Right renal cortex interstitium (tissue), 3 donors: ENCODE measurements at places on chromosomes 4 and X.

GRCh38 chr4:146338512-146338911, 124.2 kb downstream of the REELD1 start:
- no peak for DNase-seq

GRCh38 chrX:153580700-153581386, 18.1 kb downstream of the CCNQ start:
- DNase-seq: no peak

DNA sequence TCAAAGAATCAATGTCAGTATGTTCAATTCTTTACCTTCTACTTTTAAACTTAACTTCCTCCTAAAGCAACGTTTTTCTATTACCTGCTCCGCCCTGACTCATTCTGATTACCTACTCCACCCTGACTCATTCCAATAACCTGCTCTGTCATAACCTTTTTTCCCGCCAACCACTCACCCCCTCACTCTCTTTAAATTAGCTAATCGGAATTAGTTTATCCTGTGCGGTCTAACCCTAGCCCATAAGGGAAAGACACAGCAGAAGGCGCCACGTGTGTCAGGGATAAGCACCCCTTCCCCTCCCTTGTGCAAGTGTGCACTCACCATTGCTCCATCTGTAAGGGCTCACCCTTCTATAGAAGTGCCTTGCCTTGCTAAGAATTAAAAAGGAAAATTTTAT, 64.4 kb downstream of the EIF4E start:
- DNase-seq: no peak

- DNase-seq: no peak
Measured at GRCh38 chrX:12978205-12979025, 3.5 kb downstream of the TMSB4X start.

DNA sequence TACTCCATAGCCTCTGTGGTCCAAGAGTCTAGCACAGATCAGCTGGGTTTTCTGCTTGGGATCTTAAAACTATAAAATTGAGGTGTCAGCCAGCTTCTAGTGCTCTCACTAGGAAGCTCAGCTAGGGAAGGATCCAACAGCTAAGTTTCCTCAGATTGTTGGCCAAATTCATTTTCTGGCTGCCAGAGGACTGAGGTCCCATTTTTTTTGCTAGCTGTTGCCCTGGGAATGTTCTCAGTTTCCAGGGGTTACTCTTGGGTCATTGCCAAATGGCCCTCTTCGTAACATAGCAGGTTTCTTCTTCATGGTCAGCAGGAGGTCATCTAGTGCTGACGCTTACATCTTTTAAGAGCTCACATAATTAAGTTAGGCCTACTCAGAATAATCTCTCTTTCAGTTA, 2178.2 kb downstream of the ARAP2 start:
- DNase-seq: no peak

- DNase-seq: no peak
Measured at GRCh38 chr4:168815379-168816345, 194.4 kb downstream of the CBR4 start.

GRCh38 chr4:36891971-36892370, 352.6 kb upstream of the NWD2 start:
- DNase-seq: no peak

GRCh38 chr4:12897954-12898353, 586.2 kb downstream of the RAB28 start:
- no peak for DNase-seq

- no peak for DNase-seq
Measured at GRCh38 chr4:164509951-164510350, 244.0 kb upstream of the SMIM31 start.

GRCh38 chrX:28693101-28693500, 105.9 kb downstream of the IL1RAPL1 start:
- DNase-seq: no peak

- no peak for DNase-seq
Measured at GRCh38 chr4:108763226-108763593, 357 bp upstream of the ETNPPL start.

- DNase-seq: no peak
Measured at GRCh38 chrX:99117011-99117410, 1293.1 kb downstream of the PCDH19 start.

DNA sequence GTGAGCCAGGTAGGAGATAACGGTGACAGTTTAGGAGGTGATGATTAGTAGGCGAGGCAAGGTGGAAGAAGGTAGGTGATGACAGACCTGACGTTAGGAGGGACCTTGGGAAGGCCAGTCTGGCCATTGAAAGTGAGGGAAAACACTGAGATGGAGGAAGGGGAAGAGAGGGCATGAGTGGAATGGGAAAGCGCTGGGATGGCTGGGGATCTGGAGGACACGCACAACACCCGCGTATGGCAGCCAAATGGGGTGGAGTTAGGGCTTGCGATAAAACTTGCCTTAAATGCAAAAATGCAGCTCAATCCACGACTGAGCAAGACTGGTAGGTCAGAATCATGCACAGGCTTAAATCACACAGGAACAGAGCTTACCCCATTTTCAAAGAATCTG, 605 bp upstream of the CDKL2 start:
- DNase-seq: no peak

DNA sequence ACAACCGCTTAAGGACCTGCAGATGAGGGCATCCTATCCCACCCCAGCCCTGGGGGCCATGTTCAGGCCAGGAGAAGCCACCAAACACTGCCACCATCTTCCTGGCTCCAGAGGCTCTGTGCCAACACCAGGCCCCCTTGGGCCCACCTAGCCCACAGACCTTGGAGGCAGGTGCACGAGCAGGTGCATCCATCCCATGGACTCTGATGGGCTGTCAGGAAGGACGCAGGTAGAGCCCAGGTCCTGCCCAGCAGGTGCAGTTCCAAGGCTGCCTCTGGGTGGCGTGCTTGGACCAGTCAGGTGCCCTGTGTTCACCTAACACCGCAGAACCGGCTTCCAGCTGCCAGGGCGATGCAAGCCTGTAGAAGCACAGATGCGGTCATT, 22.8 kb upstream of the PDE6B start:
- peak; percentile 49 for DNase-seq

- peak; percentile 88 for DNase-seq
Measured at GRCh38 chr4:133148690-133149363, at the start of gene PCDH10. PCDH10 (plus strand) TSS chr4:133149294; CDS start chr4:133150141, 847 bp downstream.

DNA sequence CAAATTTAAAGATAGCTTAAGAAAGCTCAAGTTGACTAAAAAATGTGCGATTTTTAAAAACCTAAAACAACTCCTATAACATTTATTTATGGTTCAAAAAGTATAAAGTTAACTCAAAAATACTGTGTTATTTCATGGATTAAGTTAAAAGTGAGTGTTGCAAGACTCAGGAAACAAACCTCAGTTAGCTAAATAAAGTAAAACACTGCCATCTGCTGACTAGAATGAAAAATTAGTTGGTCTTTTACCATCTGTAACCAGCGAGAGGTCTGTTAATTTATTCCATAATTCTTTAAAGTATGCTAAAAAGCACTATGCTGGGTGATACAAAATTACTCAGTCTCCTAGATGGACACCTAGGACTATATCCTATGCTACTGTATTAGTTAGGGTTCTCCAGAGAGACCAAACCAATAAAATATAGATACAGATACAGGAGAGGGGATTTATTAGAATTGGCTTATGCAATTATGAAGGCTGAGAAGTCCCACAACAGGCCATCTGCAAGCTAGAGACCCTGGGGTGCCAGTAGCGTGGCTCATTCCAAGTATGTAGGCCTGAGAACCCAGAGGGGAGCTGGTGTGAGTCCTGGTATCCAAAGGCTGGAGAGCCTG, 4.9 kb upstream of the WDFY3 start:
- no peak for DNase-seq

- no peak for DNase-seq
Measured at GRCh38 chr4:97360733-97361132, 782.5 kb downstream of the STPG2 start.

DNA sequence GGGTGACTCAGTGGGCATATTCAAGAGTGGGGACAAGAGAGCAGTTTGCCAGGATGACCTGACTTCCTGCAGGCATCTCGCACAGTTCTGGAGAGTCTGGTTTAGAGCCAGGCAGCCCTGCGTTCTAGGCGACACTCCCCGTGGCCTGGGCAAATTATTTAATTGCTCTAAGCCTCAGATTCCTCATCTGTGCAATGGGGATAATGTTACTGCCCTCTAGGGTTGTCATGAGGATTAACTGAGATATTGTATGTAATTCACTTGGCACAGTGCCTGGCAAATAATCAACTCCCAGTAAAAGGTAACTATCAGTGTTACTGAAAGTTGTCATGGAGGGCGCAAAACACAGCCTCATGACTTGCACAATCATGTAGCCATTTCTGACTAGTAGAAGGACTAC, 48.8 kb upstream of the PITX2 start:
- DNase-seq: no peak

- no peak for DNase-seq
Measured at GRCh38 chr4:169715826-169716225, 41.9 kb downstream of the HPF1 start.

GRCh38 chr4:80054375-80054774, 18.7 kb downstream of the ANTXR2 start:
- DNase-seq: no peak

DNA sequence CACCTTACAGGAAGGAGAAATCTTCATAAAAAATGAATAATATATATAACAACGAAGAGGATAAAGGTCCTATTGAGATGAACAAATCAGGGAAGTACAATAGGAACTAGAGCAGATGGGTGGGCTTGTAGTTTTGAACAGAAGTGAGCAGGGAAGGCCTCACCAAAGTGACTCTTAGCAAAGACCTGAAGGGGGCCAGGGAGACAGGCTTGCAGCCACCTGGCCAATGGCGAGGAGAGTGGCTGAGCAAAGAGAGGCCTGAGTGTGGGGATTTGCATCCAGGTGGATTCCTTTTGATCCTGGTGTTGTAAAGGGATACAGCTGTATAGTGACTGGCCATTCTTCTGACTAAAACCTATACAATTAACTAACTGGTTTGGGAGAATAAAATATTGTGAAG, 354.1 kb downstream of the CAMK2D start:
- DNase-seq: no peak

- no peak for DNase-seq
Measured at GRCh38 chr4:121272526-121272925, 108.3 kb downstream of the QRFPR start.

DNA sequence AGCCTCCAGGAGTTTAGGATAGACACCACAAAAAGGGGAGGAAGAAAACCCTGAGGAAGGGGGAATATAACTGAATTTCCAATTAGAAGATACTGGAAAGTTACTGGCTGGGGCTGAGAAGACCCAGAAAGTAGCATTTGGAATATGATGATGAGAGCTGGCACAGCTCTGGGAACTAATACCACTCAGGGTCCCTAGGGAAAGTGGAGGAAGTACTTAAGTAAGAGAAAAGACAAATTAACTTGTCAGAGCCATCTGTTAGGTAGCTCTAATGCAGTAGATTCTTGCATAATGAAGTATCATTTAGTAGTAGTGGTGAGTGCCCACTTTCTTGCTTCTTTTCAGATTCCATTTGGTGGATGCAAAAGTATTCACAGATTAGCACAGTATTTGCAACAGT, 90.8 kb upstream of the TSPAN5 start:
- no peak for DNase-seq

GRCh38 chrX:153668423-153669173, 5.0 kb downstream of the PNCK start:
- DNase-seq: no peak

GRCh38 chr4:8291036-8291682, 21.6 kb downstream of the HTRA3 start:
- DNase-seq: no peak

DNA sequence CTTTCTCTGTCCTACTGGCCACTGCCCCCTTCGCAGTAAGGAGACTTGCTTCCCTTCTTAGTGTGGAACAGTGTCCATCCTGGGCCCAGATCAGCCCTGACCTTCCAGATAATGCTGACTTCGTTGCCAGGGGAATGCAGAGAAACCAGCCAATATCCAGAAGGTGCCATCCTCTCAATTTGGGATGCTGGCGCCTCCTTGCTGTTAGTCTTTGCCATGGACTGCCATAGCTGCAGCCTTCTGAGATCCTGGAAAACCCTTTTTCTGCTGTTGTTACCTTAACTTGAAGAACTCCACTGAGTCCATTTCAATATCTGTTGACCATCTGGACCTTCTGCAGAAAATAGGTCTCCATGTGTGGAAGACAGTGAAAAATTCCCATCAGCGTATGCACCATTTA, 21.8 kb downstream of the RAI2 start:
- no peak for DNase-seq

- DNase-seq: peak; percentile 17
Measured at GRCh38 chrX:80335062-80335830, 85.0 kb upstream of the TENT5D start.

GRCh38 chrX:109952050-109952449, 50.9 kb upstream of the TMEM164 start:
- DNase-seq: no peak

DNA sequence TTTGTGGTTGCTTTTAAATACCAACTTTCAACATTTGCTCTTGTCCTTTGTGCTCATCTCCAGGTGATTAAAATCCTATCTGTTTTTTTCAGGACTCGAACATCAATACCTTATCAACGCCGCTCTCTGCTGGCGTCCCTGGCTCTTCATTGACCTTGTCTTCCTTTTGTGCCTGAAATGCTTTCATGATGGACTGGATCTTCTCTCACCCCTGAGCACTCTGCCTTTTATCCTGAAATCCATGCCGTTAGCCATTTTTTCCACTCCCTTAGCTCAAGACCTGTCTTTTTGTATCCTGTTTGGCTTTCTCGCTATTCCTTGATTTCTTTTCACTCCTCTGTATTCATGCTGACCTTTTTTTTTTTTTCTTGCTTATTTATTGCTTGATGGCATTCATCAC, 549.5 kb upstream of the CPEB2 start:
- no peak for DNase-seq

DNA sequence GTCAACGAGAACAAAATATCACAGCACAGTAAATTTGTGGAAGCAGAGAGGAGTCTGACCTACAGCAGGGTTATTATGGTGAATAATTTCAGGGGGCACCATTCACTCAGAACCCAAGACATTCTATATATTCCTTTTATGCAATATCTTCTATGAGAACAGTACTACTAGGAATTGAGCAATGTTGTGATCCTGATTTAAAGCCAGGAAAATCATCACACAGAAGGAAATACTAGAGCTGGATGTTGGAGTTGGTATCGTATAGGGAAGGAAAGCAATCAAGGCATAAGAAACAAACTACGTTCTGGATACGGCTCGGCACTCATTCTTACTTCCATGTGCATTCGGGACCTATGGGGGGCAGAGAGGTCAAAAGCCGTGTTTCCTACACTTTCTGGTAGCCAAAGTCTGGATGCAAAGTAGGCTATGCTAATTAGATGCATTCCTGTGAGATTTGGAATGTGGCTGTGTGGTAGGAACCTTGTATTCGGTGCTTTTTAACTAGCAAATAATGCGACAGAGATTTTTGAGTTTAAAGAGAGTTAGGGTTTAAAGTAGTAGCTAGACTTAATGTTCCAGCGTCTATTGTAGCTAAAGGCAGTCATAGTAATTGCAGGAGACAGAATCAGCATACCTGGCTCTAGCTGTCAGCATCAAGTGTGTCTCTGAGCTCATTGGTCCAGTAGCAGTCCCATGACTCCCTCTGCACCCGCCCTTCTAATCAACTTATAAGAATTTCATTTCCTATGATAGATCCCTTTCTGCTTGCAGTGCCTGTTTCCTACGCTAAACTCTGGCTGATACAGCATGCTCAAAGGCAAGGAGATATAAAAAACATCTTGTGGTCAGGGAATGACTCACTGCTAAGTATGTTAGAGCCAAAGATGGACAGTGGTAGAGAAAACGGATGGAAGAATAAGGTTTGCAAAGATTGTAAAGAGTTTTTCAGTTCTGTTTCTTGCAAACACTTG, 43.3 kb upstream of the PDGFC start:
- DNase-seq: no peak
